Mammary epithelial cell (primary cell): ENCODE measurements at places on chromosomes 13 and 19. TPM values are rescaled to one million over a fixed set of nuclear protein-coding genes. Genes with fewer than 3 reads are reported as not detected.

- DNase-seq: no peak
Measured at GRCh38 chr19:16398530-16399249, 73.1 kb downstream of the EPS15L1 start.

CEACAM16 gene
- polyA plus RNA-seq: not detected

DNA sequence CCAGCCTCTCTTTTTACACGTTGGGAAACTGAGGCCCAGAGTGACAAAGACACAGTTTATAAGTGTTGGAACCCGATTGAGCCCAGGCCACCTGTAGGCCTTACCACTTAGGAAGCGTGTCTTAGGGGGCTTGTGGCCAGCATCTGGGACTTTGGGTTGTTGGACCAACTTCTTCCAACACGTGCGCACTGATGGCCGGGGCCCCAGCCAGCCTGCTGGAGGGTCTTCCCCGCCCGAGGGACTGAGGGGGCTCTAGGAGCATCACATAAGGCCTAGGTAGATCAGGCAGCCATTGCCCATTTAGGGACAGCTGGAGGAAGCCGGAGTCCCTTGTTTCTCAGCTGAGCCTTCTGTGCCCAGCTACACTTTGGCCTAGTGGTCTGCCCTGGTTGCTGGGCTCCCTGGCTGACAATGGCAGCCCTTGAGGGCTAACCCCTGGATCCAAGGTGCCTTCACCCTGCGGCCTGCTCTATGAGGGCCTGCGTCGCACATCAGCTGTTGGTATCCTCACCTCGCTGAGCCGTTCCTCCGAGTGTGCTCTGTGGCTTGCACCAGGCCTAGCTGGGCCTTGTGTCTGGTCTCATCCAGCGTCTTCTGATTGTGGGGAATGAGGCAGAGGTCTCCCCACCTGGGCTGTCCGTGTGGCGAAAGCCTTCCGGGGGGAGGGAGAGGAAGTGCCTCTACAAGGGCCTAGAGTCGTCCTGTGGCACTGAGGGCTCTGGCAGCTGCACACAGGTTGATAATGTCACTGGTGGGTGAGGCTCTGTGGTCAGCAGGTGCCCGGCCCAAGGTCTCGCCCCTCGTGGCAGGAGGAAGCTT lies 1.2 kb downstream of the RAB11B start:
- no peak for DNase-seq

DNA sequence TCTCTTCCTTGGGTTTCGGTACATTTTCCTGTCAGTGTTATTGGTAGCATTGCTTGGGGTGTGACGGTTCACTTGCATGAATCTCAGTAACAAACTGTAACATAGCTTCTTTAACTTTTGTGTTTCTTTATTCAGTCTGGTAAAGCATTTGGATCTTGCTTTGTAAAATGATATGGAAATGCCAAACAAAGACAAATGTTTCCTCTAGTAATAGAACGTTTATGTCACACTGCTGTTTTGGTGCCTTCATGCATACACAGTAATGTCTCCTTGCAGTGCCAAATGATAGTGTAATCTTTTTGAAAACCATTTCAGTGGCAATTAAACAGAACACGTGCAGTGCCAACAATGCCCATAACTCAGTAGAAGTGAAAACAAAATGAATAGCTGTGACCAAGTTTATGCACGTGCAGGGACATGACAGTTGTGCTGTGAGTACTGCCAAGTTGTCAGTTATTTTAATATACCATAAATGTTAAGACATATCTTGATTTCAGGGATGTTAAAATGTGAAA lies 110.8 kb downstream of the RXFP2 start:
- no peak for DNase-seq

DNA sequence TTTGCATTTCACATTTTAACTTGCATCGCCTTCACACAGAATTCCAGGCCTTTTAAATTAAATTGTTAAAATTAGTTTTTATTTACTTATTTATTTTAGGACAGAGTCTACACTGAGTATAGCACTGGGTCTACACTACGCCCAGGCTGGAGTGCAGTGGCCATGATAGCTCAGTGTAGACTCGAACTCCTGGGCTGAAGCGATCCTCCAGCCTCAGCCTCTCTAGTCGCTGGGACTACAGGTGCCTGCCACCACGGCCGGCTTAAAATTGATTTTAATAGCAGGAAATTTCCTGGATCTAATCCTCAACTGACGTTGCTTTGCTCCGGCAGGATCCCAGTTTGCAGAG lies 301 bp upstream of the ZNF610 start:
- DNase-seq: no peak

- peak; percentile 47 for DNase-seq
Measured at GRCh38 chr19:46482631-46483030, 11.3 kb upstream of the PNMA8A start.

DNA sequence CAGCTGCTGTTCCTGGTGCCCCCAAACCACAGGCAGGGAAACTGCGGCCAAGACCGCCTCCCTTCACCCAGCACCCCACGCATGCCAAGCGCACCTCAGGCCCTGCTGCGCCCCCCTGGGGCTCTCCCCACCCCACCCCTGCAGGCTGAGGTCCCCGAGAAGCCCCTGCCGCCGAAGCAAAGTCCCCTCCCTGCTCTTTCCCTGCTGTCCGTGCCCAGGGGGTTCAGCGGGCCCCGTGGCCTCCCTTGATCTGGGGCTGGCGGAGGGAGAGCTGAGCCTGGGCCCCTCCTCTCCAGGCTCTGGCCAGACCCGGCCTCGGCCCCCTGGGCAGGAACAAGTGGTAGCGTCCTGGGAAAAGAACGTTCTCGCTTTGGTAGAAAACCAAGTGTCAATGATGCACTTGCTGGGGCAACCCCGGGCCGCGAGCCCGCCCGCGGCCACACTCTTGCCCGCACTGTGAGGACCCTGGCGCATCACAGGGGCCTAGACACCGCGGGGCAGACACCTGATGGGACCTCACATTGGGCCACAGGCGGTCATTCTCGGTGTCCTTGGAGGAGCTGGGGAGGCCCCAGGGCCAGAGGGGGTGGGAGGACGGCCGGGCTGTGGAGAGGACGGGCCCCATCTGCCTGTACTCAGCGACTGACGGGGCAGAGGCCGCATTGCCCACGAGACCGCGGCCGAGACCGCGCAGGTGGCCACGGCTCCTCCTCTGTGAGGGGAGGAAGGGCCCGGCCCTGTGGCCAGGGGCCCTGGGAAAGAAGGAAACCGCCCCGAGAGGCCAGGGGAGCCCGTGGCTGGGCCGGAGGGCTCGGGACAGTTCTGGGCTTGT lies 29.0 kb downstream of the GPX4 start:
- no peak for DNase-seq

DNA sequence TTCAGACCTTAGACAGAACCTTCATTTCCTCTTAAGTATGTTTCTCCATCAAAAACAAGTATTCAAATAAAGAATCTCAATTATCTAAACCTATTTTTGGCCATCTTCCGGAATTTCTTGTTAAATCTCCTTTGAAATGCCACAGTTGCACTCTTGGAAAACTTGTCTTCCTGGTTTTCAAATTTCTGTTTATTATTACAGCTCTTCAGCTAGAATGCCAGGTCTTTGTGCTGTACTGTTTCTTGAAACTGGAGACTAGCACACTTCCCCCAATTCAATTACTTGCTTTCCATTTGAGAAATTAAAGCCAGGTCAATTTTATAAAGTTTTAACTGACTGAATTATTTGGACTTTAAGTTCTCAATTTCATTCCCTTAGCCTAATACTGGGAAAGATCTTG lies 10.2 kb downstream of the KCNRG start:
- DNase-seq: no peak

DNA sequence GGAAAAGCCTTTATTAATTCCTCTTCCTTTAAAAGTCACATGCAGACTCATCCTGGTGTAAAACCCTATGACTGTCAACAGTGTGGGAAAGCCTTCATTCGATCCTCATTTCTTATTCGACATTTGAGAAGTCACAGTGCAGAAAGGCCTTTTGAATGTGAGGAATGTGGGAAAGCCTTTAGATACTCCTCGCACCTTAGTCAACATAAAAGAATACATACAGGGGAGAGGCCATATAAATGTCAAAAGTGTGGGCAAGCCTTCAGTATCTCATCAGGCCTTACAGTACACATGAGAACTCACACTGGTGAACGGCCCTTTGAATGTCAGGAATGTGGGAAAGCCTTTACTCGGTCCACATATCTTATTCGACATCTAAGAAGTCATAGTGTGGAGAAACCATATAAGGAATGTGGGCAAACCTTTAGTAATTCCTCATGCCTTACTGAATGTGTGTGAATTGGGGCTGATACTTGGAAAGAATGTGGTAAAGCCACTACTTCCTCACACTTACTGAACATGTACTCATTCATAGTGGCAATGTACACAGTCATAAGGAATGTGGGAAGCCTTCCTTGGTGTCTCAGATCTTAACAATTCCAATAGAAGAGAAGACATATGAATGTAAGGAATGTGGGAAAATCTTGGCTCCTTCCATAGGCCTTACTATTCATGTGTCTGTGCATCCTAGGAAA lies 18.8 kb downstream of the ZNF559 start:
- no peak for DNase-seq

- DNase-seq: no peak
Measured at GRCh38 chr19:35080613-35081170, 34.9 kb upstream of the FXYD3 start.

GRCh38 chr13:109151696-109152095 lies 522.3 kb downstream of the MYO16 start:
- DNase-seq: no peak

- no peak for DNase-seq
Measured at GRCh38 chr19:55441692-55442321, 1.3 kb downstream of the SHISA7 start.

APLP1 gene
- polyA plus RNA-seq: 4.4 TPM
